ENCODE measurements at places on chromosomes 5 and 9.

DNA sequence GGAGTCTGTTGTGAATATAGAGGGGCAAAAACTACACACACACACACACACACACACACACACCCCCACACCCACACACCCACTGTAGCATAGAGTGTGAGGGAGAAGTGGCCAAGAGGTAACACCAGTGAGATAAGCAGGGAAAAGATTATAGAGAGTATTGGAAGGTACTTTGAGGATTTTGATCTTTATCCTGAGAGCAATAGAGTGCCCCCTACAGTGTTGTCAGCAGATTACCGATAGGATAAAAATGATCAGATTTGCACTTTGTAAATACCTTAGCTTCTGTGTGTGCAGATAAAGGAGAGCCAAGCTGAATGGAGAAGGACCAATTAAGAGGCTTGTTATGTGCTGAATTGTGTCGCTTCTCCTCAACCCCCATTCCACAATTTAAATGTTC is 32.3 kb downstream of the ERCC6L2 start:
- DNase-seq, result no peak

DNA sequence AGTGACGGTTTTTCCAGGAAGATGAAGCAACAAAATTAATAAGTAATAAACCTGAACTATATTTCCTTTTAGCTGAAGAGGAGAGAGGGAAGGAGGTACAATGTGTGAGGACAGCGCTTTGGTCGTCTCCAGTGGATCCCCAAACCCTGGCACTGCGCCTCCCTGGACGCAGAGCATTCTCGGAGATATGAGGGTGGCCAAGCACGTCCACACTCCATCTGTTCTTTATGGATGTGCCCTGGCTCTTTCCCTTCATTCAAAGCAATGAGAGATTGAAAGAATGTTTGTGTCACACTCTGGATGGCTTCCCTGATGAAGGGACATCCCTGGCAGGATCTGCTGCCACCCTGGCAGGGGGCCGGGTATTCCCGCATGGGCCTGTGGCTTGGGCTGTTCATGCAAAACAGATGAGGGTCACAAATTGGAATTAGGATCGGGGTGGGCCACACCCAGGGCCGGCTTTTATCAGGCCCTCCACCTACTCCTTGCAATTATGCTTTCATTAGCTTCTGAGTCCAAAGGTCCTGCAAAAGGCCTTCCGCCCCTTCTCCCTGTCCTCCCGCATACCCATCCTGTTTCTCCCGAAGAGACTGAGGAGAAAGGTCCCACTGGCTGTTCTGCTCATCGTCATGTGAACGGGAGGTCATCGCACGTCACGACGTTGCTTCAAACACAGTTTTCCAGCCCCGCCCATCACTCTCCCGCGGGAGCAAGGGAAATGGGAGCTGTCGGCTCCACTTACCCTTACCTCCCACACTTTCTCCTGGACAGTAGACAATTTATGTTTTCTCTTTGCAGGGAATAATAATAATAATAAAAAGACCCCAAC is 286.1 kb upstream of the IRX4 start:
- DNase-seq, result no peak

DNA sequence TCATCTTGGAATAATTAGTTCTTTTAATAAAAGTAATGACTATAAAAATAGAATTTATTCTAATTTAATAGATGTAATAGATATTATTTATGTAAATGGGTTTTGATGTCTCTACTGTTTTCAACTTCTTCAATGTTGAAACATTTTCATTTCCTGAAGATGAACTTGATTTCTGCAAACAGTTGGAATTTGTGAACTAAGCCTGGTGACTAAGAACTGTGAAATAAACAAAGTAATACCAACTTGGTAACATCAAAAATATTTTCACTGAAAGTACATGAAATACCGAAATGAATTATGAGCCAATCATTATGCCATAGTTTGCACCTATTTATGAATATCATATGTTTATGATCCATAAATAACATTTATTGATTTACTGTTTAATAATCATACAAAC is 143.8 kb upstream of the FGF10 start:
- no peak for DNase-seq

GRCh38 chr9:79662537-79662956 is 90.8 kb downstream of the TLE4 start:
- no peak for DNase-seq

DNA sequence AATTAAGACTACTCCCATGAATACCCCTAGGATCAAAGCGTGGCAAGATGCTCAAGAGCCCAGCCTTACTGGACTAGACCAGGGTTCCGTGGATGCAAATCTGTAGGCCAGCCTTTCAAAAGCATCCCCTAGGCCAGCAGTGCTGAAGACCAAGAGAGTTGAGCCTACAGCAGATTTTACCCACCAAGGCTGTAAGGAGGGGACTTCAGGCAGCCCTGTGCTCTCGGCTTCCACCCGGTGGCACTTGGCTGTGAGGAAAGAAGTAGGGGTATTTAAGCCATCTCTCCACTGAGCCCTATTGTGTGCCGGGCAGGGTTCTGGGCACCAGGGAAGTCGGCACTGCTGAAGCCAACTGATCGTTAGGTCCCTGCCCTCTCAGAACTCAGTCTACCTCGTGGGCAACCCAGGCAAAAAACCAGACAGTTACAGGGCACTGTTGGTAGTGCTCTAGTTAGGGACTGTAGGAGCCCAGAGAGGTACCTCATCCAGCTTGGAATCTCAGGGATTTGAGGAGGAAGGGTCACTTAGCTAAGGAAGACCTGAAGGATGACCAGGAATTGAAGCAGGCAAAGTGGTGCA is 25.5 kb downstream of the TCF7 start:
- no peak for DNase-seq

DNA sequence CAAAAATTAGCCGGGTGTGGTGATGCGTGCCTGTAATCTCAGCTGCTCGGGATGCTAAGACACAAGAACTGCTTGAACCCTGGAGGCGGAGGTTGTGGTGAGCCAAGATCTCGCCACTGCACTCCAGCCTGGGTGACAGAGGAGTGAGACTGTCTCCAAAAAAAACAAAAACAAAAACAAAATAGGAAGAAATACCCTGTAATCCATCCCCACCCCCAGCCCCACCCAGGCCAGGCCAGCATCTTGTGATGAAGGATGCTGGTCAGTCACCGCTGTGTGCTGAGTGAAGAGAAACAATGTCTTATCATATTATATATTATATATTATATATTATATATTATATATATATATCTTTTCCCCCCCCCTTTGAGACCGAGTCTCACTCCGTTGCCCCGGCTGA is 15.4 kb upstream of the CCIN start:
- DNase-seq, result no peak

GRCh38 chr9:25716220-25716872 is 38.1 kb upstream of the TUSC1 start:
- peak; percentile 49 for DNase-seq

GRCh38 chr5:141605523-141606277 is 13.1 kb downstream of the DIAPH1 start:
- no peak for DNase-seq

- DNase-seq, result no peak
Observed at GRCh38 chr5:149271716-149272563, at the start of gene AFAP1L1. AFAP1L1 (plus strand) TSS chr5:149271859; CDS start chr5:149271969, 110 bp downstream.

GRCh38 chr9:27377147-27377807 is 80.3 kb upstream of the EQTN start:
- DNase-seq, result no peak

All from AG04450 (cell line).